OCI-LY7 (cell line): ENCODE measurements at places on chromosomes 13 and 19.

- peak; percentile 92 for DNase-seq
Measured at GRCh38 chr19:17496337-17496997, 15.0 kb upstream of the PGLS start.

DNA sequence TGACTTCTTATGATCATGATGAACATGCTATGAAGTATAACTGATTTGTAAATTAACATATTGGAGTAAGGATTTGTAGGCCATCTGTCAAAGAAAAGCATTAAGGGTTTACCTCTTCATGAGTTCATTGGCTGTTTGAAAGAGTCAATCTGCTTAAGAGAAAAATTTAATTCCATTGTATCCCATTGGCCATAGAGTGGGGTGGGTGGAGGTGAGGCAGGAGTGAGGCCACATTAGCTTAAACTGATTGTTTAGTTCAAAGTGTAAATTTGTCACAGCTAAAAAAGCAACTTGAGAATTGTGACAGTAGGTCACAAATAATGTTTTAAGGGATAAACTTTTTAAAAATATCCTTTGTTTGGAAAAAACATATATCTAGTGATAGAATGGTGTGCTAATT lies 11.4 kb downstream of the GPR180 start:
- no peak for DNase-seq

DNA sequence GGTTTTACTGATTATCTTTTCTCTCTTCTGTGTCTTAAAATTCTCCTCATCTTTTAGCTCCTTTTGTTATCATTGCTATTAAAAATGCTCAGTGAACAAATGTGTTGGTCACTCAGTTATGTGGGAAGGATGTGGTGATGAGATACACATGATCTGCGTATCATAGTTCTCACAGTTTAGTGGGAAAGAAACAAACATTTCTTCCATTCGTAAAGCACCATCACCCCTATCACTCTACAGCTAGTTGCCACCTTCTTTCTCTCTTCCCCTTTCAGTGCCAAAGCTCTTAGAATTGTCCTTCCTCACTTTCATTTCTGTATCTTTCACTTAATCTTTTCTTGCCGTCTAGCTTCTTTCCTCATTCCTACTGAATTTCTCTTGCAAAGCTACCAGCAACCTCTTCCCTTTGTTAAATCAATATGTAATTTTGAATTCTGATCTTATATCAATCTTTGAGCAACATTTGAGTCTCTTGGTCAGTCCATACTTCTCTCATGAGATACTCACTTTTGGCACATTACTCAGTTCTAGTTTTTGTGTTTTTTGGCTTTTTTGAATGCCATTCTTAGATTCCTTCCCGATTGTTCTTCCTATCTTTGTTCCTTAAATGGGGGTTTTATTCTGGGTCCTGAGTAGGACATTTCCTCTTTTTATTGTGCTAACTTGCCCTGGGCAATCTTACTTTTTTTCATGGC lies 122.3 kb downstream of the PCCA start:
- no peak for DNase-seq

- DNase-seq = no peak
Measured at GRCh38 chr13:26658448-26659385, 101.2 kb downstream of the WASF3 start.

DNA sequence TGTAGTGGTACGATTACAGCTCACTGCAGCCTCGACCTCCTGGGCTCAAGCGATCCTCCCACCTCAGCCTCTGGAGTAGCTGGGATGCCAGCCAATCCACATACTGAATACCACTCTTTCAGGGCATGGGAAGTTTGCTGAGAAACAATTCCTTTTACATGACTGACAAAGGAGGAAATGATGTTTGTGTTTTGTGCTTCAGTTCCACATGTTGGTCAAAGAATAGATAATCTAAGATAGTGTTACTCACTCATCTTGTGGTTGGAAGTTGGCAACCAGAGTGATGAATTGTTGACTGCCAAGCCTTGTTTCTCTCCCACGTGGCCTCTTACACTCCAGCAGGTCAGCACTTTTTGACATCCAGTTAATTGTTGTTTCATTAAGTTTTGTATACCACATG lies 7.6 kb downstream of the MBD3L2B start:
- DNase-seq = no peak

GRCh38 chr19:3893509-3894179 lies 13.2 kb downstream of the ATCAY start:
- DNase-seq = no peak

GRCh38 chr19:17902701-17903100 lies 30.1 kb upstream of the CCDC124 start:
- no peak for DNase-seq

GRCh38 chr13:86858216-86858615 lies 813.0 kb upstream of the SLITRK5 start:
- DNase-seq = no peak

DNA sequence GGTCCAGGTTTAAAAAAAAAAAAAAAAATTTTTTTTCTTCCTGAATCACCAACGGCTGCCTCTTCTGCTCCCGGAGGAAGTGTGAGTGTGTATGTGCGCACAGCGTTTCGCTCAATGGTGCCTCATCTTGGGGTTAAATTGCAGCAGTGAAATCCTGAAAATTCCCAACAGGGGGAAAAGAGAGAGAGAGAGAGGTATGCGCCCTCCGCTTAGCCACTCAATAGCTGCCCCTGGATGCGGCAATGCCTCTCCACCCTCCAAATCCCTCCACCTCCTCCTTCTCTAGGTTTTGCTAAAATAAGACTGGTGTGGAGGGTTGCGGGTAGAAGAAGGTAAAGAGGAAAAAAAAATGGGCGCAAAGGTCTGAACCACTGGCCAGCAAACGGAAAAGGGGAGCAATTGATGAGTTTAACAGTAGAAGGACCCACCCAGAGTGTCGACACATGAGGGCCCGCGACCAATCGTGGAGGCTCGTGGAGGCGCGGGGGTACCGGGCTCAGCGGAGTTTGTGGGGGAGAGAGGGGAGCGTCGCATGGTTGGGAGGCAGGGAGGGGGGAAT lies 853 bp upstream of the CACNA1A start:
- DNase-seq = no peak

DNA sequence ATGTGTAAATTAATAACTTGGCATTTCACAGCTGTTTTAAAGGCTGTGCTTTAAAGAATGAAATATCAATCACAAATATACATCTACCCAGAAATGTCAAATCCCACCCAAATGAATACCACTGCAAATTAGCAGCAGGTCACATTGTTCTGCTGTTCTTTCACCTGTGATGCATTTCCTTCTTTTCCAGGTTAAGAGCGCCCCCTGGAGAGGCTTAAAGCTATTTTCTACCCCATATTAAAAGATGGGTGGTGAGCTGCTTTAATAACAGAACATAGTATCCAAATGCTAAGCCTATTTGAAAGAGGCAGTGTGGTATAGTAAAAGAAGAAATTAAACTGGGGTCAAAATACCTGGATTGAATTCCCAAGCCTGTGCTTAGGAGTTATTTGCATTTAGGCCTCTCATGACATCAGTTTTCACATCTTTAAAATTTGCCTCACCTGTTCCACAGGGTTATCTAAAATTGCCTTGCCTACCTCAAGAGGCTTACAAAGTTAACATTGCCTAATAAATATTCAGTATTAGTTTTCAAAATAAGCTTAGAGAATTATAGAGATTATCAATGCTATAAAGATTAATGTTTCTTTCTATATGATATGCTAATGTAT lies 396.9 kb upstream of the SLITRK5 start:
- DNase-seq = peak; percentile 76

- DNase-seq = no peak
Measured at GRCh38 chr19:15633082-15633835, 7.4 kb upstream of the CYP4F3 start.

GRCh38 chr13:41459432-41460073 lies 2.2 kb downstream of the RGCC start:
- DNase-seq = peak; percentile 58

DNA sequence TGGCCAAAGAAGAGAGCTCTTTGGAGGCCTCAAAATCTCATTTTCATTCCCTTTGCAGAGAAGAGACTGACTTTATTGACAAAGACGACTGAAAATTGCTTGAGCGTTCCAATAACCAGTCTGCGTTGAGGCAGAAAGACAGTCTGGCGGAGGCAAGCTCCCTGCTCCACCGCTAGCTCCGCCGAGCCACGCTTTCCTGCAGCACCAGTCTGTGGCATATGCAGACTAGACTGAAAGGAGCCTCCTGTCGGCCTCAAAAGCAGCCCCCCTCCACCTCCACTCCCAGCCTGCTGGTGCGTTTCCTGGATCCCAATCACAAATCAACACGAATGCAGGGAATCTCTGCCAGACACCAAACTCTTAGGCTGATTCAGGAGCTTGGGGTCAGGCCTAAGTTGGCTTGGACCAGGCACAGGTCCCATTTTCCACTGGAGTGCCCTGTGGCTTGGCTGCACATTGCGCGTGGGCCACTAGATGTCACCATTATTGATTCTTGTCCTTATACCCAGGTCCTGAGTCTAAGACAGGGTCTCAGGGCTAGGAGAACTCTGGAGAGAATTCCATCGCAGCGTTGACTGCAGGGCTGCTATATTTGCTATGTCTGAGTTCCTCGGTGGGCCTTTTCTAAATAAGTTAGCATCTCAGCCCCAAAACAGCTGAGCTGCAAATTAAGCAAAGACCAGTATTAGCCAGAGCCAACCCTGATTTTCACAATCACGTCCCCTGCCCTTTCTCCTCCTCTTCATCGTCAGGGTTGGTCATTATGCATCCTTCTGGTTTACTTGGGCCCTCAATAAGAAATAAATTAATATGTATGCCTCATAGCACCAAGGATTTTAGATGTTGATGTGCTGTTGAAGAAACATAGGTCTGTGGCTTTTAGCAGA lies 5.2 kb upstream of the ZNF507 start:
- DNase-seq = peak; percentile 44

GRCh38 chr13:70829748-70830147 lies 721.5 kb upstream of the KLHL1 start:
- DNase-seq = no peak

- no peak for DNase-seq
Measured at GRCh38 chr19:47848823-47849473, 10.1 kb upstream of the TPRX2 start.

DNA sequence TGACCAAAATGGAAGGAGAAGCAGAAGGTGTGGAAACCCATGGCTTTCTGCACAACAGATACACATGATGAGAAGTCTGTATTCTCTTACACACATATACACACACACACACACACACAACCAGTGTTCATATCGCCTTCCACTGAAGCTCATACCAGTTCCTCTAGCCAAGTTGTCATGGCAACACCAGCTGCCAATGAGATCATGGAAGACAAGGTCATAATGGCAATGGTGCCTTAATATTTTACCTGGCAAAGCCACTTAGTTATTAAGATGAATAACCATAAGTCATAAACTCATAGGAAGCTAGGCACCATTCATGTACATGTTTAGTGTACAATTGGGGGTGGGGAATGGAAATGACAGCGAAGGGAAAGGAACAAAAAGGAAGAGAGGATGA lies 2.6 kb upstream of the DHRS12 start:
- peak; percentile 55 for DNase-seq

DNA sequence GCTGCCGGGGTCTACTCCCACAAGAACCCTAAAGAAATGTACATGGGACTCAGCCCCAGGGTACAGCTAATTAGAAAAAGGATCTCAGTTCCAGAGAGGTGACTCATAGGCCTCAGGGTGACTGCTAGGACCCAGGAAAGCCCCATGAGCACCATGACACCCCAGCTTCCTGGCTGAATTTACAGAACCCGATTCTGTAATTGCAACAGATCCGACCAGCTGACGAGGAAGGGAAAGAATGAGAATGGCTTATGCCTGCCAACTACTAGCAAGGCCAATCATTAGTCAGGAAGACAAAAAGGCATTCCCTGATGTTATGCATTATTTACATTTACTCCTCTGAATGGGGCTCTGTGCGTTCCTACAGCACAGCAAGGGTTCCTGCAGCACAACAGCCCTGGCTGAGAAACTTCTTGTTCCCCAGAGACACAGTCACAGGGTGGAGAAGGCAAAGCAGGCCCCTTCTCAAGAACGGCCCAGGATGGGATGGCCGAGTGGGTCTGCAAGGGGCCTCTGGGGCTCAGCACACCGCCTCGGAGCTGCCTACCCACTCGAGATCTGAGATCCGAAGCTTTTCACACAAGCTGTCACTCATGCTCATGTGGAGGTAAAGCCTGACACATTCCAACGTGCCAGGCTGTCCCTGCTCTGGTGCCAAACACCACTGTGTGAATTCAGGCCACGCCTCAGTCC lies 27.2 kb downstream of the PBX4 start:
- DNase-seq = no peak

GRCh38 chr19:16160943-16161560 lies 12.3 kb downstream of the CIB3 start:
- DNase-seq = no peak

- no peak for DNase-seq
Measured at GRCh38 chr19:46191972-46192371, 37.6 kb upstream of the IGFL1 start.

GRCh38 chr13:93775507-93776108 lies 549.0 kb downstream of the GPC6 start:
- no peak for DNase-seq

DNA sequence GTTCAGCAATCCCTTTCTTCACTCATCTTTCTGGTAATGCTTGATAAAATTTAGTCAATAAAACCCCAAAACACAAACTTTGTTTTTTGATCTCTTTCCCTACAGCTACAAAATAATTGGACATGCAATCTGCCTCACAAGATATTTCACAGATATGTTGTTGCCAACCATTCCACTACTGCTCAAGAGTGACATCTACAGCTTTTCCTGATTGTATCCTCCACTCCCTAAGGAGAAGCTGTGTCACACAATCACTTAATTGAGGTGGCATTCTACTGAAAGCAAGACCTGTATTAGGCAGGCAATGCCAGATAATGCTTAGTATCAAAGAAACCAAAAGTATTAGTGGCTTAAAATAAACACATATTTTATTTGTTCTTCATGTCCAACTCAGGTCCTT lies 1646.2 kb upstream of the SPRY2 start:
- DNase-seq = no peak

DNA sequence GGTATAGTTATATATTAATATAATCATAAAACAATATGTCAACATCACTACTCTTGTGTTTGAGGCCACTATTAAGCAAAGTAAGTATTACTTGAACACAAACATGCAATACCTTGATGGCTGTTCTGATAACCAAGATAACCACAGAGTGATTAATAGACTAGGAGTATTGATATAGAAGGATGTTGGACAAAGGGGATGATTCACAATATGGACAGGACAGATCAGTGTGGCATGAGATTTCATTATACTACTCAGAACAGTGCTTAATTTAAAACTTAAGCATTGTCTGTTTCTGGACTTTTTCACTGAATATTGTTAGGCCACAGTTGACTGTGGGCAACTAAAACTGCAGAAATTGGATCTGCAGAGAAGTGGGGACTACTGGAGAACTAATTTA lies 384.2 kb downstream of the SLITRK1 start:
- DNase-seq = no peak
